Activated naive CD4-positive, alpha-beta T cell treated with anti-CD3 and anti-CD28 coated beads for 36 hours (primary cell): ENCODE measurements at places on chromosomes 3 and 15.

GRCh38 chr15:58285921-58286278 is 145.9 kb upstream of the LIPC start:
- no peak for DNase-seq

GRCh38 chr3:33652736-33653135 is 65.3 kb downstream of the CLASP2 start:
- DNase-seq, result no peak

GRCh38 chr15:76625267-76625666 is 279.9 kb downstream of the SCAPER start:
- no peak for DNase-seq

- no peak for DNase-seq
Observed at GRCh38 chr3:195450731-195451229, 8.0 kb upstream of the ACAP2 start.

- DNase-seq, result no peak
Observed at GRCh38 chr3:3800685-3801493, 1.7 kb downstream of the LRRN1 start.

GRCh38 chr3:196896229-196896628 is 28.5 kb downstream of the SENP5 start:
- DNase-seq, result no peak

DNA sequence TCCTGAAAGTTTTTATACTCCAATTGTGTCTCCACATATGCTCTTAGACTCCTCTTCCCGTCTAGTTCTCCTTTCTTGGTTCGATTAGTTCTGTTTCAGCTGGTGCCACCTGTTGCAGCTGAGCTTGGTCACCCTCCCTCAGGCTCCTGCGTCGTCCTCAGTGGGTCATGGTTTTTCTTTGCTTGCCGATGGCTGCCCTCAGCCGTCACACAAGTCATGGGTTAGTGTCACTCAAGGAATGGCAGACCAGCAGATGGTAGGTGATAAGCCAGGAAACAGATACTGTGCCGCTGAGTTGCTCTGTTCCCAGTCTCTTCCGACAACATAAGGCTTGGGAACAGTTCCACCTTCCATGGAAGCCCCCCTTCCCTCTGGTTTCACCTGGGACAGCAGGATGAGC is 109.9 kb downstream of the IGF1R start:
- DNase-seq, result no peak

GRCh38 chr3:189270248-189270832 is 98.6 kb downstream of the TPRG1 start:
- DNase-seq, result peak; percentile 59

DNA sequence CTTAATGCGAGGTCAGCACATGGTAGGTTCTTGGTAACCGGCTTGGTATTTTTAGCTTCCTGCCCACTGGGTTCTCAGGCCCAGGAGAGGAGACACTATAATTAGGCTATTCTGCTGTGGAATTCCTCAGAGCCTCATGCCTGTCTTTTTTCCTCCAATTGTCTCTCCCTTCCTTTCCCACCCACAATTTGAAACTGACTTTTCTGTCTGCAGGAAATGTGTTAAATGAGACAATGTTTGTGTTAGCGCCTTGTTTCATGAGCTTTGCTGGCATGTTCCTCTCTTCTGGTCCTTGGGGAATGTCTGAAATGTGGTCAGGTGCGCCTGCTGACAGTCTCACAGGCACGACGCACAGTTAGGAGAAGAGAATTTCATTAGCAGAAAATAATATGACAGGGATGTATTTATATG is 223.6 kb upstream of the CTNNB1 start:
- DNase-seq, result no peak

DNA sequence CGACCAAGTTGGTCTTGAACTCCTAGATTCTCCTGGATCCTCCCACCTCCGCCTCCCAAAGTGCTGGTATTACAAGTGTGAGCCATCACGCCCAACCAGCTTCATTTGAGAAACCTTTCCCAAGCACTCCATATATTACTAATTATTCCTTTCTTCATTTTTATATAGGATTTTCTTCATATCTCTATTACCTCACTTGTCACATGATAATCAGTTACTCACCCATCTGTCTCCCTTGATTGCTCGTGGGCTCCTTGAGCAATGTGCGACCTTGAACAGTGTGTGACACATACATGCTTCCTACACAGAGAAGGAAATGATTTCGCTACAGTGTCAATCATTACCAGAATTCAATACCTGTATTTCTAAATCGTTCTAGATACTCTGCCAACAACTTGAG is 110.7 kb upstream of the C2CD4B start:
- DNase-seq, result no peak

- no peak for DNase-seq
Observed at GRCh38 chr15:89785774-89786140, 9.6 kb downstream of the MESP2 start.

- no peak for DNase-seq
Observed at GRCh38 chr3:72633121-72633520, 215.1 kb downstream of the SHQ1 start.

DNA sequence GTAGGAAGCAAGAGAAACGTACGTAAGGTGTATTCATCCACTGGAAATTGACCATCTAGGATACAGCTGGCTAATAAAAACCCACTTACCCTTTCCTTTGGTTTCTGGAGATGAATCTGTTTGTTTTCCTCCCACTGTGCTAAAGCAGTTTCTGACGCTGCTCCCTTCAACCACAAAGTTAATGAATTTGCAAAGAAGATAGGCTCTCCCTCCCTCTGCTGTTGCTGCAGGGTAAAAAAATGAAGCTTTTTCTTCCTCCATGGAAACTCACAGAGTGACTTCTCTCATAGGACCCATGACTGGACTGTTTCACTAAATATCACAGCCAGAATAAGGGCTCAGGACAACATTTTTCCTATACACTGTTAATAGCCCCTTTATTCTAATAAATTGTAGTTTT is 172.1 kb upstream of the LRRN1 start:
- DNase-seq, result no peak

GRCh38 chr15:39447346-39447745 is 133.5 kb upstream of the THBS1 start:
- DNase-seq, result no peak

- DNase-seq, result peak; percentile 17
Observed at GRCh38 chr3:52249683-52250082, 4.1 kb downstream of the PPM1M start.

- no peak for DNase-seq
Observed at GRCh38 chr15:44734839-44735481, 1.4 kb upstream of the TRIM69 start.

- DNase-seq, result no peak
Observed at GRCh38 chr3:95627293-95627692, 1187.1 kb upstream of the EPHA6 start.

DNA sequence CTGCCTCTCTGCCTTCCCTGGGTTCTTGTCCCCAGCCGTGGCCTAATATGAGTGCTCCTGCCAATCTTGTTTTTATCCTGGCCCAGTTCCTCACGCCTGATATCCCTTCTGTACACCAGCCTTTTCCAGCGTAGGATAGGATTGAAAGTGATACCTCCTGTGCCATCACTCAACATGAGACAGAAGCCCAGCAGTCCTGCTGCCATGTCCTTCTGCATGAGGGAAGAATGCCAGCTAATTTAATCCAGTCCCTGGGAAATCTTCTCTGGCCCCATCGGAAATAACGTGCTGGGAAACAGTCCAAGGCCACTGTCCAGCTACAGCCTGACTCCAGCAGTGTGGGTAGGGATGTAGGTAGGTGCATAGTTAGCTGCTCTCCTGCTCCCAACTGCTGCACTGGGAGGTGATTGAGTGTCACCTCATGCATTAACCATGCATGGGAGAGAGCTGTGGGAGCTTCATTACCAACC is 92.0 kb upstream of the TPM1 start:
- no peak for DNase-seq

- no peak for DNase-seq
Observed at GRCh38 chr3:139227165-139227564, 116.7 kb upstream of the MRPS22 start.

- DNase-seq, result peak; percentile 12
Observed at GRCh38 chr3:196803891-196804468, 63.7 kb upstream of the SENP5 start.

DNA sequence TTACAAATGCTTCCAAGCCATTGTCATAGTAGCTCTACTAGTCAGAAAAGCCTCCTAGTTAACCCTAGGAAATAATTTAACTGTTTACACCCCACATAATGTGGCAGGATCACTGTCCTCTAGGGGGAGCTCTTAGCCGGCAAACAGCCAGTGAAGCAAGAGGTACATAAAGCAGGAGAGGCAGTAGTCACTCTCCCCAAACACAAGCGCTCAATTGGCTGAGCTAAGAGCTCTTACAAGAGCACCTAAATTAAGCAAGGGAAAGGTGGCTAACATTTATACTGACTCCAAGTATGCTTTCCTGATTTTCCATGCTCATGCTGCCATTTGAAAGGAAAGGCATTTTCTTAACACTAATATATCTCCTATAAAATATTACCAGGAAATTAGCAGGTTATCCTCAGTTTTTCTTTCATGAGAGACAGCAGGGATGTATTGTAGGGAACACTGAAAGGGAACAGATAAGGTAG is 37.6 kb downstream of the NCEH1 start:
- peak; percentile 89 for DNase-seq

- DNase-seq, result no peak
Observed at GRCh38 chr3:37631686-37632085, 230.0 kb upstream of the CTDSPL start.

DNA sequence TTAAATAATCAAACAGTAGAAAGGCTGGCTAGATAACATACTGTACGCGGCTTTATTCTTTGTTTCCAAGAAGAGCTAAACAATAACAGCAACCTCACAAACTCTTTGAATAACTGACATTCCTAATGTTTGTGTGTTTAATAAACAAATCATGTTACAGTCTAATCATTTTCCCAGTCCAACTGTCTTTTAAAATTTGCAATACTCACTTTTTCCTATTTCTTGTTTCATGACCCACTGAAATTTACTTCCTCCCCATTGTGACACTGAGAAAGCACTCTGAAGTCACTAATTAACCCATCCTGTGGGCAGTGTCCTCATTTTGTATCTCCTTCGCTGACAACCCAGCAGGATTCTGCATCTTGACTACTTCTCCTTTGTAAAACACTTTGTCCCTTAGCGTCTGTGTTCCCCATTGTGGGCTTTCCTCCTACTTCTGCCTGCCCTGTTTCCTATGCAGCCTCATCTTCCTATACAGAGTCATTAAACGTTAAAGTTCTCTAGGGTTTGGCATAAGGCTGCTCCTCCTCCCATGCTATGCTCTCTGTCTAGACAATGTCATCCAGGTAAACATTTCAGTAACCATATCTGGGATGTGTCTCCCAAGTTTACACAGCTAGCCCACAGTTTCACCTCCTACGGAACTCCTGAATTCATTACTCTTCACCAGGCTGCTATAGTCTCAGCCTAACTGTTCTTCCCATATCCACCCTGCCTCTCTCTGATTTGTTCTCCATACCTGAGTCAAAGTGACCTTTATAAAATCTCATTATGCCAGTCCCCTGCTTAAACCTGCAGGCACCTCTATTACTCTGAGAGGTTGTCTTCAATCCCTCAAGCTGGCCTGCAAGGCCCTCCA is 148.9 kb downstream of the GREM1 start:
- DNase-seq, result no peak

DNA sequence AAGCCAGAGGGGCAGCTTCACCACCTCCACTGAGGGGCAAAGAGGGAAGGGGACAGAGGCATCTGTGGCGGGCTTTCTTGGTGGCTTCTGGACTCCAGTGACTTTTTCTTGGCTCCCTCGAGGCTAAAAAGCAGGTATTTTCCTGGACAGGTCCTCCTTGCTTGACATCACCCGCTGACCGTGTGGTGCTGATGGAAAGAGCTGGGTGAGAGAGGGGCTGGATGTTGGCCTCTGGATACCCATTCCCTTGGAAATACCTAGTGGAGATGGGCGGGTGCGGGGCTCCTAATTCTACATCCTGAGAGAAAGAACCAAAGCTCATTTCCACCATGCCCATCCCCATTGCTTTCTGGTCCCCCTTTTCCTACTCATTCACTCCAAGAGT is 47.1 kb upstream of the TSEN2 start:
- no peak for DNase-seq

DNA sequence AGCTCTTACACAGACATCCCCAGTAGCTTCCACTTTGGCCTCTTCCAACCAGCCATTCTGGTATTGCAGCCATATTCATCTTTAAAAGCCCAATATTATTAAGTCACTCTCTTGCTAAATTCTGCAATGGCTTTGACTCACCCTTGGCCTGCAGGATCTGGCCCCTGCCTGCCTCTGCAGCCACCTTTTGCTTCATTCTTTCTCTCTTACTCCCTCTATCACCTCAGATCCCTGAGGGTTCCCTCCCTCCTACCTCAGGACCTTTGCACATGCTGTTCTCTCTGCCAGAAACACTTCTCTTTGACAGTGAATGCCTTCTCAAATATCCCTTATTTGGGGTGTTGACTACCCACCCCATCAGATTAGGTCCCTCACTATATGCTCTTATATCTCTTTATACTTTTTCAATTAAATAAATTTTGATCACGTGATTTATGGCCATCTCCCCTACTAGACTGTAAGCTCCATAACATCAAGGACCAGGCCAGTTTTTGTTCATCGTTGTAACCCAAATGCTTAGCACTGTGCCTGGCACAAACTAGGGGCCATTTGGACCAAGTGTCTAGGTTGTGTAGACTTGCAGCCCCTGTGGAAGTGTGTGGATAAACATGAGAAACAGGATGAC is 32.3 kb upstream of the UBE2Q2 start:
- no peak for DNase-seq

DNA sequence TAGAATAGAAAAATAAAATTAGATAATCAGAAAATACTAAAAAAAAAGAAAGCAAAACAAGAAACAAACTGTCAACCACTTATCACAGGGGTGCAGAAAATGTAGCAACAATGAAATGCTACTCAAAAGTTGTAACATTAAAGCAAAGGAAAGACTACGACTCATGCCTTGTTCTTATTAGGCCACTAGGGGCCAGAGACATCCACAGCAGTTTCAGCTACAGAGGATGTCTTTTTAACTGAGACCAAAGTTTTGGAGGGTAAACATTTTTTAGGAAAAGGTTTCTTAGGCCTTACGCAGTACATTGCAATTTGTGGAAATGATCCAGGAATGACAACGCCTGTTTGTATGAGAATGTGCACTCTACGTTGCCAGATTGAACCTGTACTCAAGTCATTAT is 15.4 kb upstream of the CADM2 start:
- no peak for DNase-seq
